ENCODE measurements at places on chromosomes 1 and 21.

- no peak for DNase-seq
These were observed 892.3 kb downstream of the LTN1 start for GRCh38 chr21:28100366-28100765.

- DNase-seq, result no peak
These were observed 12.0 kb downstream of the SLAMF8 start for GRCh38 chr1:159838715-159839114.

DNA sequence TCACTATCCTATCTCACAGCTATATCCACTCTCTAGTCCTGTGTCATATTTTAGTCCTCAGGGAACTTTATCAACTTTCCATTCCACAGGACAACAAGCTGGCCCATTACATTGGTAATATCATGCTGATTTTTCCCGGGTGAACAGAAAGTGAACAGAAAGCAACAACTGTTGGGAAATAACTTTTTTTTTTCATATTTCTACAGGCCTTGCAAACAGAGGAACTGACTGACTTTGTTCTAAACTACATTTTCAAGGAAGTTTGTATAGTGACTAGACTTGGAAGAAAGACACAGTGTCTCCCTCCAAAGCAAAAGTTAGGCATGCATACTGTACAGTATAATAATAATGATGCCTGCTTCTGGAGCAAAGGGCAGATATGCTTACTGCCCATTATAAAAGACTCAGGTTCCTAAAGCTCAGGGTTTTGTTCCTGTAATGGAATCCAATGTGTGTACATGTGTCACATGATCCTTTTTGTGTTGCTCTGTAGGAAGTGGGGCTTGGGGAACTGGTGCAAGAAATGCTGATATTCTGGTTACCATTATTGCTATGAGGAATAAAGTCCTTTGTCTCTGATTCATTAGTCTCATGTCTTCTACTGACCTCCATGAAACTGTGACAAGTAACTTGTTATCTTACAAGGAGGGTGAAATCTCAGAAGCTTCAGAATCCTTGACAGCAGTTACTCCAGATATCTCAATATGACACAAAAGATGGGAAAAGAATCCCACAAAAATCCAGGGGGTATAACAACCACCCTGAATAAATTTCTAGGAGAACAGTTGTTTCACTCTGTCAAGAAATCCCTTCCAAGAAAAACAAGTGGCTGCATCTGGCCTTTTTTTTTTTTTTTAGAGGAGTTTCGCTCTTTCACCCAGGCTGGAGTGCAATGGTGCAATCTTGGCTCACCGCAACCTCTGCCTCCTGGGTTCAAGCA, 17.7 kb upstream of the NTPCR start:
- DNase-seq, result no peak

GRCh38 chr1:234608911-234609690, 877 bp downstream of the IRF2BP2 start:
- peak; percentile 54 for DNase-seq

DNA sequence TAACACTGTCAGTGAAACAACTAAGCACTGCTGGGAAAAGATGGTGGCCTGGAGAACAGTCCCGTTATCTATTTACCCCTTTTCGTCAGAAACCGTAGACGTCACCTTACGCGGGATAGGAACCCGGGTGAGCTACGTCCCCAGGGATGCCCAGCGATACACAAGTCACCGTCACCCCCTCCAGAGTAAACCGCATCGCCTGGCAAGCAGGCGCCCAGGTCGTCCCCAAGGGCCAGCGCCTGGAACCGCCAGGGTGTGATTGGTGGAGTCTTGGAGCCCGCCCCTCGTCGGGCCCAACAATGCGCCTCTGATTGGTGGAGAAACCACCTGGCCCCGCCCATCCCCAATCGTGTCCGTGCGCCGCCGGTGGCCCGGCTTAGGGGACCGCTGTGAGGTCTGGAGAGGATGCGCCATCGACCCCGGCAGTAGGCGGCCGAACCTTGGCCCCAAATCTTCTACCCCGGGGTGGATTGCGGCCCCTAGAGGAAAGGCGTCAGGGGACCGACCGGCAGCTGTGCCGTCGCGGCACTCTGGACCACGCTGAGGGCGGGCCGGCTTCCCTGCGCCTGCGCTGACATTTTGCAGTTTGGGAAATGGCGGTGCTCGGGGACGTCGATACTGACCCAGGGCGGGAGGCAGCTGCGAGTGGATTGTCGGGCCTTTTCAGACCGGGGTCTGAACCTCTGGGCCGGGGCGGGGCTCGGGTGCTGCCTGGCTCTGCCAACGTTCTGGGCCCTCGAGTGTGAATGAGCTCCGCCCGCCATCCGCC, 34.4 kb downstream of the SLC2A1 start:
- peak; percentile 85 for DNase-seq

DNA sequence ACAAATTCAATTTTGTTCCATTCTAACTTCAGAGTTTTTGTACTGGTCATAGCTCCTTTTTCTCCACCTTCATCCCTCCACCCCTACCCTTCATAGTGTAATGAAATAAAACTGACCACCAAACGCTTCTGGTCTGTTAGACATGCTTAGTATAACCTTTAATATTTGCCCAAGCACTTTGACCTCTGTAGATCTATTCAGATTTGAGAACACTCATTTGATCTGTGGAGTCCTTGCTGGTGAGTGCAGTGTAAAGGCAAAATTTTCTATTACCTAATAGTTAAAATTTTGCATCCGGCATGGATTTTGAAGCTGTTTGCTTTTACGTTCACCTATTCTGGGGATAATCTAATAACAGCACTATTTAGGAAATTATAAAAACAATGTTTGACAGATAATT, 41.2 kb downstream of the TMEM200B start:
- no peak for DNase-seq

- no peak for DNase-seq
These were observed 71.3 kb downstream of the TOR3A start for GRCh38 chr1:179153217-179153616.

DNA sequence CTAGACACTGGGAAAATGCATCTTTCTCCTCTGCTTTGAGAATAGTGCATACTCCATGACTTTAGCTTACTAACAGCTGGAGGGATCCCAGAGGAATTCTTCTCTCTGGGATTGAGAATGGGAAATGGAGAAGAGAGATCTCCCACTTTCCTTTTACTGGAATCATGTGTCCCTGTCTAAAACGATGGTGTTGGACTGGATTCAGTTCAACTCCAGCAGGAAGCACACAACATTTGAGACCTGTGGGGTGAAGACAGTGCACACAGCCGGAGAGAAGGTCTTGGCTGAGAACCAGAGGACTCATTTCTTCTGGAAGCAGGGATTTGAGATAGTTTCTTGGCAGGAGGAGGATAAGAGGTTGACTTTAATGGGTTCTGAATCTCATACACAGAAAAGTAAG, 58.7 kb downstream of the TRABD2B start:
- DNase-seq, result no peak

GRCh38 chr1:15178571-15179484, 25.3 kb downstream of the TMEM51 start:
- peak; percentile 95 for DNase-seq

DNA sequence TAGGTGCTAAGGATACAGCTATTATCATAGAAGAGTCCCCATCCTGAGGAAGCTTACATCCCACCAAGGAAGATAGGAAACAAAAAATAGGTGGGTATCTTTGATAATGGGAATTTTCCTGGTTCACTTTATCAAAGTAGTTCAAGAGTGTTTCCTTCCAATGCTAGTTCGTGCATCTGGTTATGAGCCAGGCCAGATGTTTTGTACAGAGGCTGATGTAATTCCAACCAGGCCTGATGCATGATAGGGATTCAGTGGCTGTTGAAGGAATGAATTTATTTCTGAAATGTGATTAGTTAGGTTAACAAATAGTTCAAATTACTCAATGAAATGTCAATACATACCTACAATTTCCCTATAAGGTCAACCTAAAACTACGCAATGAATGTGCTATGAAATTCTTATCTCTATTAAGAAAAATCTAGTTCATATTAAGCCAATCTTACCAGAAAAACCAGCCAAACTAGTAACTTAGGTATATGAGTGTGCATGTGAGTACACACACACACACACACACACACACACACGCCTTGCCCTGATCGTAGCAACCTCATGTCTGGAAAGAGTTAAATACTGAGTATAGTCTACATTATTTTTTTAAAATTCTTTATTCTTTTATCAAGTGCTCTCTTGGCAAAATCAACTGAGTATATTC, 9.5 kb upstream of the ZBTB18 start:
- peak; percentile 8 for DNase-seq

DNA sequence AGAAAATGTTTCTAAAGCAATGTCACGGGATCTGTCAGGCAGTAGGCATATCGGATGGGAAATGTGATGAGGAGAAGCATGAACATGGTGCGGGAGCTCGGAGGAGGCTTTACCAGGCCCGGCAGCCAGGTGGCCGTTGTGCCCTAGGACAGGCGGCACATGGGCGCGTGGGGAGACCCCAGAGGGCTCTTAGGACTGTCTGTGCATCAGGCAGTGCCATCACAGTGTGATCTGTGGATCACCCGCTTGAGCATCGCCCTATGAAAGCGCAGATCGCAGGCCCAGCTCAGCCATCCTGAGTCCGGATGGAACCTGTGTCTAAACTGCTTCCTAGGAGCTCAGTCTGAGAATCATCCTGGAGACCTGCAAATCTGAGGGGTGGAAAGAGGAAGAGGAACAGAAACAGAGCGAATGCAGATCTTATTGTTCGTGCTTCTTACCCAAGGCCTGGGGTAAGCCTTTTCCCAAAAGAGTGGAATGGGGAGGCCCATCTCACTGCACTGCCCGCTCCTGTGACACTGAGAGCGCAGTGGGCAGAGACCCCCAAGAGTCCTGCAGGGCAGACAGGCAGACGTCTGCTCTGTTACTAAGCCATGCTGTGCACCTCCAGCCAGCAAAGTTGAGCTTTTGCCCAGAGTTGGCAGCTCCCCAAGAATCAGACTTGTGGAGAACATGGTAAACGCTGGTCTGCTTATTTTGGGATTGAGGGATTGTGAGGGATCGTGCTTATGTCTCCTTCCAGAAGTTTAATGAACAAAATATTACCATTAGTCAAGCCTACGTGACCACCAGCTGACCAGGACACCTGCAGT, 251.0 kb downstream of the RHOU start:
- DNase-seq, result no peak

DNA sequence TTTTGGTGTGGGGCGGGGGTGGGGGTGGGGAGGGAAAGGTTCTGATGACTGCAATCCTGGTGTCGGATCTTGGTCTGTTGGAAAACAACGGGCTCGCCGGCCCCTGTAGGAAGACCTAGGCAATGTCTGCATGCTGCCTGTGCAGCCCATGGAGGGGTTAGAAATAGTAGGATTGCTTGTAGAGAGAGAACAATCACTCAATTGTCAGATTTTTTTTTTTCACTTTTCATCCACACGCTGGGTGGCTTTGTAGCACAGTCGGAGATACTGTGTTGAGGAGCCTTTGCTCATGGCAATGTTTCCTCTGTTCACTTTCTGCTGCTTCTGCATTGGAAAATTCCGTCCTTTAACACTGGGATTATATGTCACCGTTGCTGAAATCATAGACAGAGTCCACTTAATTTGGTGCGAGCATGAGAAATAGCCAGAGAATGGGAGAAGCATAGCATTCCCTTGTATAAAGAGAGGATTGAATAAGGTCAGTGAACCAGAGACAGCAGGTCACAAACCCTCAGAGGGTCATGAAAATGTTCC, 107.5 kb downstream of the MRPS6 start:
- no peak for DNase-seq

GRCh38 chr1:184035719-184036516, 1.6 kb downstream of the COLGALT2 start:
- DNase-seq, result no peak

DNA sequence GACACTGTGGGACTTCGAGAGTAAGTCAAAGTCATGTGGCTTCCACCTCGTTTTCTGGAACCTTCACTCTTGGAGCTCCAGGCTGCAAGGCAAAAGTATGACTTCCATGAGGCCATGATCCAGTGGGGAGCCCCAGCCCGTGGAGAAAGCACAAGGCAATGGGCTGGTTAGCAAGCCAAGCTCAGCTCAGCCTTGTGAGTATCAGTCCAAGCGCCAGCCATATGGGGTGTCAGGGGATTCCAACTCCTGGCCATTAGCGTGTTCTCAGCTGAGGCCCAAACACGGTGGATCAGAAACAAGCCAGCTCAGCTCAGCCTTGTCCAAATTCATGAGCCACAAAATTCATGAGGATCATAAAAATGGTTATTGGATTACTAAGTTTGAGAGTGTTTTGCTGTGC, 261.0 kb downstream of the RHOU start:
- DNase-seq, result no peak

DNA sequence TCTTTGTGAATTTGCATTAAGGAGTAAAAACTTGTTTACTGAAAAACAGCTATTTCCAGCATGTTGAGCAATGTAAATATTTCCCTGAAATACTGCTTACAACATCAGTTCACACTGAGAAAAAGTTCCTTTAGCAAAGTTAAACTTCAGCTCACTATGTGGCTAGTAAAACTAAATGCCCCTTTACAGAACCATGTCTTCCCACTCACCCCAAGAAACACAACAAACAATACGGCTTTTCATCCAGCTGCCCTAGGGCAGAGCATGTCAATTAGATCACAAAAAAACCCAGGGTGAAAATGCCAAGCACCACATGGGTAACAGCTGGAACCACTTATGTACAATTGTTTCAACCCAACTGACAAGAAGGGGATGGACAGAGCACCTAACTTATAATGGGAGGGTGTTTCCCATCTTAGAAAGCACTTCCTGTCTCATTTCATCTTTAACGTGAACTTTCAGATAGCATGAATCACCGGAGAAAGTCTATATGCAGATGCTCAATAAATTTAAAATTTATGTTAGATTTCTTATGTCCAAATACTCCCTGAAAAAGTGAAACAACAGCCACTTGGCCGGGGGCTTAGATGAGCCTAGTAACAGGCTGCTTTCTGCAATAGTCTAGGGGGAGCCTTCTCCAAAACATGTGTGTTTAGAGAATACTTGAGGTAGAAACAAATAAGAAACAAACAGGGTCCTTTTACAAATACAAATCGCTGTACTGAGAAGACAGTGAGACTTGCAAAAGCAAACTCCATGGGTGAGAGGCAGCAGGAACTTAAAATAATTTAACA, 6.6 kb downstream of the NID1 start:
- DNase-seq, result peak; percentile 72

GRCh38 chr1:180167721-180168467, 13.2 kb downstream of the QSOX1 start:
- no peak for DNase-seq

- DNase-seq, result peak; percentile 100
These were observed 50.6 kb upstream of the LYST start for GRCh38 chr1:235917267-235917811.

DNA sequence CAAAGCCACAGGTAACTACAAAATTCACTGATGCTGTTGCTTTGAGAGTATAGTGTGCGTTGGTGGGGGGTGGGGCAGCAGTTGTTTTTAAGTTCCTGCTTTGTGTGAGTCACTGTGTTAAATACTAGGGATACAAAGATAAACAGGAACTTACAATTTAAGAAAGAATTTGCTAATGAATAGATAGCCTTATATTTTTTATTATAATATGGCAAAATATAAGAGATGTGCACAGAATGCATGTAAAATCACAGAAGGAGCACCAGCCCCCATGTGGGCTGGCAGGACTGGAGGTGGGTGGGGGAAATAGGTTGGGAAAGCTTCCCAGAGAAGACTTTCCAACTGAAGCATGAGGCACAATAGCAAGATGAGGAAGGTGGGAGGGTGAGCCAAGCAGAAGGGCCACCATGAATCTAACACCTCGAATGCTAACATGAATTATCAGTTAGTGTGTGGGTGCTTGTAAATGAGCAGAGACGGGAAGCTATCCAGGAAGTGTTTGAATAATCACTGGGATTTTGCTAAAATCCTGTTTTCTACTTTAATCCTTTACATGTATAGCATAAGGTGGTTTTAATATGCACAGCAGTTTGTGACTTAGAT, 57.0 kb upstream of the RAVER2 start:
- peak; percentile 57 for DNase-seq

- no peak for DNase-seq
These were observed 73.6 kb downstream of the TBX15 start for GRCh38 chr1:118914379-118915161.

- no peak for DNase-seq
These were observed at the start of gene RAP1GAP for GRCh38 chr1:21669258-21670058. Gene RAP1GAP (minus strand): TSS chr1:21669357. CDS start chr1:21620032, 49,325 bp downstream.
